NCI-H226 (cell line): ENCODE measurements at places on chromosomes 2 and 18.

DNA sequence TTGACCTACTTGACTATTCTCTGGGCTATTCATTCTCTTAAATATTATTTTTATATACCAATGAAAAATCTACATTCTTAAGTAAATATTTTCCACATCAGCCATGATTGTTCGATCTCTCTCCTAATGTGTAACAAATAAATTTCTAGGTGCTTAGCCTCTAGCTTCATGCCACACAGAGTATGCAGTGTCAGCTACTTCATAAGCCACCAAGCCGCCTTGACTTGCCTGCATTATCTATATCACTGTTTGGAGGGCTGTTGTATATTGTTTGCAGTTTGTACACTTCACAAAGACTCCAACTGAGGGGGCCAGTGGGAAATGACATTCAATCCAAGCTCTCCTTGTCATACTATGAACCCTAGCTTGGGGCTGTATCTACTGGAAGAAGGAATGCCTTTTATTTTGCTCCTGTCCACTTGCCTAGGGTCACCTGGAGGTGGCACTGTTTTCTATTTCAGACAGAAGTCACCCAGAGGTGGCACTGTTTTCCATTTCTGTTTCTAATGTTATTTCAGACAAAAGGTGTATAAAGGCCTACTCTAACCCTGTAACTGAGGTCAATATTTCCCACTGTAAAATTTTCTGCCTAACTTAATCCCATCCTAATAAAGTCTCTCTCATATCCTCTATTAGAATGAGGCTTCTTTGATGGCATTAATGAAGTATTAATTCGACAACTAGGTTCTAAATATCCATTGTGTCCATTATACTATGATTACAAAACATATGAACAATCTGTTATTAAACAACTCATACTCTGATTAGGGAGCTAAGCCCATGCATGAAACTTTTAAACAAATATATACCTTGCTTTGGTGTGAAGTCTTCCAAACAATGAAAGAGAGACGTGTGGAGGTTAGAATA, 36.4 kb downstream of the COL5A2 start:
- peak; percentile 24 for DNase-seq

DNA sequence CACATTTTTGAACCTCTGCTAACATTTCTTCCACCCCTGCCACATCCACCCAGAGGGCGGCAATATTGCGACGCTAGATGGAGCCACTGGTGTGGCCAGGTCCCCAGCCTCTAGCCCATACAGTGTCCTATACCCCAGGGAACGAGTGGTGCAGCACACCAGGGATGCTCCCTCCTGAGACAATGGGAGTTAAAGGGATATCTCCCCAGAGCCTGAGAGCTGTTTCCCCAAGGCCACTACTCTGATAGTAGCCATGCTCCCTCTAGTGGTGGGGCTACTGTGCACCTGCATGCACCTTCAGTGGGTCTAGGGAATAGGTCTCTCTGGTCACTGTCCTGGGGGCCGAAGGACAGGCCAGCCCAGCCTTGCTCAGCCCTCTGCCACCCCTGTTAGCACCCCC, 336.4 kb upstream of the FSHR start:
- no peak for DNase-seq

DNA sequence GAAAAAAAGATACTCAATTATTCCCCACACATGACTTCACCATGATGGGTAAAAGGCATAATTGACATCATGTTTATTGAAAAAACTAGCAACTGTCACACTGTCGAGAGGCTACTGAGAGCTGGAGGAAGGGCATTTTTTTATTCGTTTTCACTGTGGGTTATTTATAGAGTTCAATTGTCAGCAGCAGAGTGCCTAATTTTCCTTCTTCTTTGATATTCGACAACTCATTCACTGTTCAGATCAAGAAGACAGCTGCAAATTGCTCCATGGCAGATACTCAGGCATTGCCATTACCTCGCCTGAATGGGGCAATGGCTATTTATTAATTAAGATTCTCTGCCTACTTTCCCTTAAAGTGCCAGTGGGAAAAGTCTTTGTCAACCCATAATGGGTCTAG, 197.5 kb upstream of the NRP2 start:
- DNase-seq, result no peak

DNA sequence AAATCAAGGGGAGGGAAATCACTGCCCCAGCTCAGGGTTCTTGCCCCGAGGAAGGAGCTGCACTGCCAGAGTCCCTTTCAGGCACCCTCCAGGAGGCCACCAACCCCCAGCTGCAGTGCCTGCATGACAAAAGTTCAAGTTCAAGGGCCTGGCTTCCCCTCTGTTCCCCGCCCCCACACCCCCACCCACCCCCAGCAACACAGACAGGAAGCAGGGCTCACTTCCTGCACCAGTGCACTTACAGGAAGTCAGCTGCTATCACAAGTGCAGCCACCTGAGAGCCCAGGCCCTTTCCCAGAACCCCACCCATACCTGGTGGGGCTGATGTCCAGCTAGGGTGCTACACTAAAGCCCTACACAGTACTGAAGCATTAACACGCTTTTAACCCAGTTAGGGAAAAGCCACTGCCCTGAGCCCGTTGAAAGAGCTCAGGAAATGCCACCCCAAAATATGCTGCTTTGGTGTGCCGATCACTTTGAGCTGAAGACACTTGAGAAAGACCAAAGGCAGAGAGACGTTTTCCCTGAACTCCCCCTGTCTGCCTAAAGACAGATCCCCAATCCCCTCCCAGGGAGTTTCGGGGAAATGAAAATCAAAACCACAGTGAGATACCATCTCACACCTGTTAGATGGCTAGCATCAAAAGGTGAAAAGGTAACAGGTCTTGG, 109.9 kb upstream of the CAB39 start:
- DNase-seq, result no peak

GRCh38 chr18:36572135-36572856, 256.5 kb downstream of the TPGS2 start:
- no peak for DNase-seq

- DNase-seq, result no peak
These were observed 77.0 kb downstream of the MBD2 start for GRCh38 chr18:54147439-54147838.

DNA sequence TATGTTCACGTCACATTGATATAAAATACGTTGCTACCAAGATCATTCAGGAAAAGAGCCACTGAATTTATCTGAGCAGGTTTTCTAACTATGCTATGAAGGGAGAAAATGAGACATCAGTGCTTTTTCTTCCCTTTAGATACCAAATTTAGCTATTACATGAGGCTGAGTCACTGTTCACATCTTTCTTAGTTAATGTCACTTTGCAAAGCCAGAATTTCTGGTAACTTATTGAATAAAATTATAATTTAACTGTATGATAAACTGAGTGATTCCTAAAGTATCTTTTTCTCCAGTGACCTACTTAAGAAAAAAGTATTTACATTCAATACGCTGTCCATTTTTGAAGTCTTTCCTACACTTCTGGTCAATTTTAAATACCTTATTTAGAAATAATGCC, 22.7 kb downstream of the C1D start:
- DNase-seq, result no peak

DNA sequence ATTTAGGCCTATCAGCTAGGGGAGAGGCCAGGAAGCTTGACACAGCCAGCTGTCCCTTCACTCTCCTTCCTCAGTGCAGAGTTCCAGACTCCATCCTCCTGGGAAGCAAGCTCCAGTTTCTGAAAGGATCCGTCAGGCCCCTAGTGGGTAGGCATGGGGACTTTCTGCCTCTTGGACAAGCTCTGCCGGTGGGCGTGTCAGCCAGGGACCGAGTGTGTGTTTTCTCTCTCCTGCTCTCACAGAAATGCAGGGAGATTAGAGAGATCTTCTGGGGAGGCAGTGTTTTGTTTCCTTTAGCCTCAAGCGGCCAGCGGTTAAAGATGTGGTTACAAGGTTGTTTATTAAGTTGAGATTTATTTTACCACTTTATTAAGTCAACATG, 29.9 kb upstream of the OTOS start:
- DNase-seq, result no peak

GRCh38 chr2:48870503-48870902, 115.0 kb upstream of the LHCGR start:
- DNase-seq, result no peak

DNA sequence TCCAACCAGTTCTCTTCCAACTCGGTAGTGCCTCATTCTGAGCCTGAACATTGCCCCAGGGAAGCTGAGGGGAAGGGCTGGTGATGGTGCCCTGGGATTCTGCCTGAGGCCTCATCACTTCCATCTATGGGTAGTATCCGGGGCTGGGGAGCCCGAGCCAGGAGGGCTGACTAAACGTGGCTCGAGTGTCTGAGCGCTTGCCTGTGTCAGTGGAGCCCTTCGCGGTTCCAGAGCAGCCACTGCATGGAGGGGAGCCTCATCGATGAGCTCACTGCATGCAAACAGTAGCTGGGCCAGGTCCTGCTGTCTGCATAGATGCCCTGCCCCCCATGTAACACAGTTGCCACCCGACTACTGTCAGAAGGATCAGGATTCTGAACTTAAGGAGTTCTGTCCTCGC, 129.3 kb downstream of the GLI2 start:
- DNase-seq, result no peak

- DNase-seq, result no peak
These were observed 12.0 kb downstream of the AMMECR1L start for GRCh38 chr2:127873707-127874303.

GRCh38 chr2:233271693-233272092, 20.2 kb downstream of the ATG16L1 start:
- no peak for DNase-seq

- DNase-seq, result no peak
These were observed 2.8 kb downstream of the SP9 start for GRCh38 chr2:174337337-174338146.

DNA sequence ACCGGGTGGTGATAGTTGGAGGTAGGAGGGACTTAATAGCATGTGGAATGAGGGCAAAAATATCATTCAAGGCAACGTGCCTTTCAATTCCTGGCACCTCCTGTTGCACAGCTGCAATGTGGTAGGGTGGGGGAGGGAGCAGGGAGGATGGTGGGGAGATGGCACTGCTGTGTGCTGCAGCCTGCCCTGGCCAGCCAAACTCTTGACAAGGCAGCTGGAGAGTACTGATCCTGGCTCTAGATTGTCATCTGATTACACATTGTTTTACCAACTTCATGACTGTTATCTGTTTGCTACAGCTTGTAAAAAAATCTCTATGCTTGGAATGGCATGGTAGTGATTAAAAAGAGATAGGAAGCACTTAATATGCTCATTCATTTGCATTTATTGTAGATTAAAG, 47.7 kb downstream of the PLCL1 start:
- no peak for DNase-seq

- no peak for DNase-seq
These were observed 205.4 kb downstream of the PTPRM start for GRCh38 chr18:7772510-7772888.

- peak; percentile 60 for DNase-seq
These were observed 638.0 kb upstream of the ZEB2 start for GRCh38 chr2:145157741-145158591.

DNA sequence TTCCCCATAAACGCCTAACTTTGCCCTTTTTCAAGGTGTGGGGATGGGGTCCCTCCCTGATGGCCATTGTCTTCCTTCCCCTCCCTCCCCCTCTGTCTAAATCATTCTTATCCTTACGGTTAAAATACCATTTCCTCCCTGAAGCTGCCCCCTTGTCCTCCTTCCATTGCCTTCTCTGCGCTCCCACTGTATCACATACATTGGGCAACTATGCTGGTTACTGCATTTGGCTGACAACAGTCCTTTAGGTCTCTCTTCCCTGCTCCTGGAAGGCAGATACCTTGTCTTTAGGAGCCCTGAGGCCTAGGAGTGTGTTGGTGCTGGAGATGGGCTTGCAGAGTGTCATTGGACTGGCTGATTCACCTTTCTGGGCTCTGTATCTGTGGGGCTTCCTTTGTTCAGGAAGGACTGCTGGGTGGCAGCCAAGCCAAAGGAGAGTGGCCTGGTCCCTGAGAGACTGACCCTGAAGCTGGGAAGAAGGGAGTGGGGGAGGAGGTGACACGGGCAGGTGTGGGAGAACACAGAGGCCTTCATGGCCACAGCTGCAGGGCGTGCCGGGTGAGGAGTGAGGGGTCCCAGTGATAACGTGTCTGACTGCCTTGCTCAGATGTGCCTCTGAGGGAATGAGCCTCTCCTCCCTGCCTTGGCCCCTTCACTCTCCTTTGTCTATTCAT, 2.2 kb downstream of the WNT6 start:
- DNase-seq, result no peak

- peak; percentile 66 for DNase-seq
These were observed 57.0 kb upstream of the FAM237A start for GRCh38 chr2:206585335-206585734.

DNA sequence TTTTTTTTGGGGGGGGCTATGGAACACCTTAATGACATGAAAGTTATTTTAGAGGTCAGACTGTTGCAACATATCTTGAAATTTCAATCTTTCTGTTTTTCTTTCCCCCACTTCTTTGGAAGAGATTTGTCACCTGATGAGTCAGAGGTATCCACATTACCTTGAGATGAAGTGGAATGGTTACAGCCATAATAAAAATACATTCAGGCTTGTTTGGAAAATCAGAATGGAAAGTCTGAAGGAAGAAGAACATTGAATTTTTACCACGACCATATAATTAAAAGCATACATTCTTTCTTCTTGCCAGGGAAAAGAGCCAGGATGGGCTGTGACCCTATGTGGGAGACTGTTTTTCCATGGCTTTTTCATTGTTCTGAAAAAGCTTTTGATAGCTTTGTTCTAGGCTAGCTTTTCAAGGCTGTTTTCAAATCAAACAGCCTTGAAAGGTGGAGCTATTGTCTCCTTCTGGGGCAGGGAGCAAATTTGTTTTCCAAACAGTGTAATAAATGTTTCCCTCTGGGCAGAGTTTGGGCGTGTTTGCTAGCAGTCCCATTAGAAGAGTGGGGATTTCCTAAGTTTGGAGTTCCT, 2.3 kb upstream of the GTF3C3 start:
- DNase-seq, result no peak

- DNase-seq, result peak; percentile 90
These were observed 739.5 kb downstream of the SOCS6 start for GRCh38 chr18:71028285-71028762.

GRCh38 chr2:30366199-30366691, 80.8 kb upstream of the LCLAT1 start:
- no peak for DNase-seq
